ENCODE measurements at places on chromosomes 11 and 22.

DNA sequence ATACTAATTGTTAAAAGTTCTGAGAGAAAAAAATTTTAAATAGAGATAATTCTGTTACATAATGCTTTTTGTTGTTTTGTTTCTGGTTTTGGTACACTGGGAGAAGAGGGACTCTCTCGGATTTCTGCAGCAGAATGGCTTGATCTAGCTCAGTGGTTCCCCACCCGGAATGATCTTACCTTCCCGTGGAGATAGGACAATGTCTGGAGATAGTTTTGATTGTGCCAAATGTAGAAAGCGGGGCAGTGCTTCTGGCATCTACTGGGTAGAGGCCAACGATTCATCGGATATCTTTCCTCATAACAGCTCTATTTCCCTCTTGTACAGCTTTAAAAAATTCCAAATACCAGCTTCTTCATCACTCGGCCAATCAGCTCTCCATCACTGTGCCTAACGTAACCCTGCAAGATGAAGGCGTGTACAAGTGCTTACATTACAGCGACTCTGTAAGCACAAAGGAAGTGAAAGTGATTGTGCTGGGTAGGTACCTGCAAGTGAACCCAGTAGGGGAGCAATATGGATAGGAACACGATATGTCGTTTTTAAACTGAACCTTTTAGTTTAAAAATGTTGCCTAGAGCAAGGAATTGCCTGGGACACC lies 13.2 kb downstream of the CRTAM start:
- DNase-seq = no peak

DNA sequence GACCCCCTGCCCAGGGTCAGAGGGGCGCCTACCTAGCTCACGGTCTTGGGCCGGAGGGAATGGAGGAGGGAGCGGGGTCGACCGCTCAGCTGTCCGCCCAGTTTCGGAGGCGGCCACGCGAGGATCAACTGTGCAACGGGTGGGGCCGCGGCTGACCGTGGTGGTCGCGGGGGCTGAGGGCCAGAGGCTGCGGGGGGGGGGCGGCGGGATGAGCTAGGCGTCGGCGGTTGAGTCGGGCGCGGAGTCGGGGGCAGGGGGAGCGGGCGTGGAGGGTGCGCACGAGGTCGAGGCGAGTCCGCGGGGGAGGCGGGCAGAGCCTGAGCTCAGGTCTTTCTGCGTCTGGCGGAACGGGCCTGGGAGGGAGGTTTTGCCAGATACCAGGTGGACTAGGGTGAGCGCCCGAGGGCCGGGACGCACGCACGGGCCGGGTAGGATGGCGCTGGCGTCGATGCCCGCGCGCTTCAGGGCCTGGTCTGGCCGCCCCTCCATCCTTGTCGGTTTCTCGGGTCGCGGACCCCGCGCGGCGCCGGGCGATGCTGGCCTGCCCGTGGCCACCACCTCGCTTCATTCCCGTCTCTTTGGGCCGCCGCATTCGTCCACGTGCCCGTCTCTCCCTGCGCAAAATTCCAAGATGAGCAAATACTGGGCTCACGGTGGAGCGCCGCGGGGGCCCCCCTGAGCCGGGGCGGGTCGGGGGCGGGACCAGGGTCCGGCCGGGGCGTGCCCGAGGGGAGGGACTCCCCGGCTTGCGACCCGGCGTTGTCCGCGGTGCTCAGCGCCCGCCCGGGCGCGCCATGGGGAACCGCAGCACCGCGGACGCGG lies at the start of gene DRD4:
TSS of gene DRD4 (plus strand) at position 759 of the 822 bp plus-strand sequence. CDS start at position 795, 36 bp downstream.
- no peak for DNase-seq

DNA sequence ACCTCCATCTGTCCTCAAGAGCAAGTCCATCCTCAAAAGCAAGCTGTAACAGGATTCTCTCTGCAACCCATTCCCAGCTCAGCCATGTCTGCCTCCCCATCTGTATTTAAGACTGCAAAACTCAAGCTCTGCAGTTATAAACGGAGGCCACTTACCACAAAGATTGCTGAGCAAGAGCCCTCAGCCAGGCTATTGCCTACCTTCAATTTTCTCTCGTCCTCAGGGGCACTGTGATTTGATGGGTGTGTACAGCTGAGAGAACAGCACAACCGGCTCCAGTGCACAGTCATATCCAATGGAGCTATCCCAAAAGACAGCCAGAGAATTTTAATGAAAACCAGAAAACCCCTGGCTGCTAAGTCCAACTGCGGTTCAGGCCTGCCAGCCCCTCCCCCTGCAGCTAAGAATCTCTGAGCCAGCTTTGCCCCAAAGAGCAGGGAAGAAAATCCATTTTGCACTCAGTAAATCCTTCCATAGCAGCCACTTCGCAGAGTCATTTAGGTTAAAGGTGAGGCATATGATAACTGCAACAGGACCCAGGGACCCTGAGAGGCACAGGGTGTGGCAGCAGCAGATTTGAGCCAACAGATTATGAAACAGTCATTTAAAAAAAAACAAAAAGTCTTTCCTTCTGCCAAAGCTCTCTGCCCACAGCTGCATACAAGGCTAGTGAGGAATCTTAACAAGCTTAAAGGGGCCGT lies 37.6 kb downstream of the RAB30 start:
- peak; percentile 76 for DNase-seq

- DNase-seq = no peak
Observed at GRCh38 chr11:81039916-81040524, 1599.2 kb upstream of the TENM4 start.
